Thyroid gland (tissue), 4 donors: ENCODE measurements at places on chromosomes 2 and 18.

GRCh38 chr18:62372156-62372555 lies 47.0 kb downstream of the TNFRSF11A start:
- DNase-seq: no peak

DNA sequence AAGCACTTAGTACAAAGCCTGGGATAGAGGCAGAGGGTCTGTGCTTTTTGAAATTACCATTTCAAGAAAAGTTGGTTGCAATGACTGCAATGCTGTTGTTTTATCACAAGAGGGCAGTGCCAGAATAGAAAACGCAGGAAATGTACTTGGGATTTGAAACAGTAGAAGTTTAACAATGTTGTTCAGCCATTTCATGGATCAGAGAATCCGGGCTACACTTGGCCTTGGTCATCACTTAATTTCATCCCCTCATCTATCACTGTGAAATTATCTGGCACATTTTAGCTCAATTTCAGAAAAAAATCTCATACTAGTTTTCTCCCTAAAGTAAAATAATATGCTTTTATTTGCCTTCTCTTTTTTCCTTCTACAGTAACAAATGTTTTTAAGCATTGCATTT lies 70.8 kb downstream of the RAPGEF4 start:
- no peak for DNase-seq

DNA sequence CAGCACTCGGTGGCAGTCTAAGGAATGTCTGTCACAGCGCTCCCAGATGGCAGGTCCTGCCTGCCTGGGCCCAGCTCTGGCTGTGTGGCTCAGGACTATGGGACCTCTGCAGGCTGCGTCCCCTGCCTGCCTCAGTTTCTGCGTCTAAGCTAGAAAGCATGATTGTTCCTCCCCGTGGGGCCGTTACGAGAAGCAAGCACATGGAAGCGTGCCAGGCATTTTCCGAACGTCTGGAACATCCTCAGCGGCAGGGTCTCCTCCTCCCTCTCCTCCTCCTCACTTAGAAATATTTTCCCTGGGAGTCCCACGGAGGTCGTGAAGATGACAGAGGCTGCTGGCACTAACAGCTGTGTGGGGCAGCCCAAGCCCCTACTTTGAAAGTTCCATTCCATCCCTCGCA lies 43.3 kb downstream of the LRRFIP1 start:
- no peak for DNase-seq

GRCh38 chr2:25029183-25029554 lies 12.7 kb upstream of the EFR3B start:
- DNase-seq: no peak

- no peak for DNase-seq
These were observed 82.8 kb upstream of the CPO start for GRCh38 chr2:206856513-206856912.

DNA sequence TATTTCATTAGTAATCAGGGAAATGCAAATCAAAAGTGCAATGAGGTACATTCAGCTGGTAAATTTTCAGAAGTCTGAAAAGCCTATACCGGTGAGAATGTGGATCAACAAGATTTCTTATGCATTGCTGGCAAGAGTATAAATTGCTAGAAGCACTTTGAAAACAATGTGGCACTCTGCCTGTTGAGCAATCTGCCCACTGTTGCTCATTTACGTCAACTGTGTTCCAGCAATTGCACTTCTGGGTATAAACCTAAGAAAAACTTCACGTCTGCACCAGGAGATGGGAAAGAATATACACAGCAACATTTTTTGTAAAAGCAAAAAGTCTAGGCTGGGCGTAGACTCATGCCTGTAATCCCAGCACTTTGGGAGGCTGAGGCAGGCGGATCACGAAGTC lies 40.8 kb downstream of the MTERF4 start:
- DNase-seq: peak; percentile 74

DNA sequence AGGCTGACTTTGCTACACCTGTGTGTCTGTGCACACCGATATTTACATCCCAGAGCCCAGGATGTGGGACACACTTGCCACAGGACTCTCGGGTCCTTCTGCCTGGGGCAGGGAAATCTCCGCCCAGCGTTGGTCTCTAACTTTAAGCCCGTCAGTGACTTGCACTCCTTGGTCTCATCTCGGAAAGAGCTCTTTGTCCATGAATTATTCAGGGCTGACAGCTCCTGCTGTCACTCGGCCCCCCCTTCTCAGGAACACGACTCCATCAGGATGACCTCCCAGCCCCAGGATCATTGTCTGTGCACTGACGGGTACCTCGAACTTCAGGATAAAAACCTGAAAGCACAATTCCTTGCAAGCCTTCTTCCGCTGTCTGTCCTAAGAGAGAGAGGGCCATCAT lies 26.6 kb downstream of the PLB1 start:
- no peak for DNase-seq

DNA sequence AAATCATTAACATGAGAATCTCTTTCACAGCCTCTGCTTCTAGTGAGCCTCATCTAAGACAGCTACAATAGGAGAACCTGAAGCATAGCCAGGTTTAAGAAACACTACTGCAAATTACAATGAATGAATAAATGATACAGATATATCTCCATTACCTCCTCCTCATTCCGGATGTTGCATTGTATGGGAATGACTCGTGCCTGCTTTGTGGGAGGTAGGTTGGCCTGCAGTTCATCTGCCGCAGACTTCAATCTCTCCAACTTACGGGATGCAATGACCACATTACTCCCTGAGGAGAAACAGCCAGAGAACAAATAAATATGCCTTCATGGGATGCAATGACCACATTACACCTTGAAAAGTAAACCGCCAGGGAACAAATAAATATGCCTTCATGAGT lies 15.4 kb downstream of the PECR start:
- no peak for DNase-seq

GRCh38 chr2:207423886-207424285 lies 105.9 kb upstream of the CREB1 start:
- no peak for DNase-seq

- DNase-seq: no peak
These were observed 50.3 kb downstream of the DSC3 start for GRCh38 chr18:30992231-30992630.

DNA sequence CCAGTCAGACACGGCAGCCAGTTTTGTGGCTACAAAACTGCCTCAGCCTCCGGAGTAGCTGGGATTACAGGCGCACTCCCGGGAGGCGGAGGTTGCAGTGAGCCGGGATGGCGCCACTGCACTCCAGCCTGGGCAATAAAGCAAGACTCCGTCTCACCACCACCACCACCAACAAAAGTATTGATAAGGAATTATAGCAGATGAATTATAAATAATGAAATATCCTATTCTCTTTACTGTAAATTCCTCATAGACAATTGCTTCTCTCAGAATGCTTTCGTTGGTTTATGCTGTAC lies 1.4 kb upstream of the FAM161A start:
- DNase-seq: peak; percentile 37

GRCh38 chr2:40072442-40073232 lies 293.6 kb upstream of the THUMPD2 start:
- no peak for DNase-seq

DNA sequence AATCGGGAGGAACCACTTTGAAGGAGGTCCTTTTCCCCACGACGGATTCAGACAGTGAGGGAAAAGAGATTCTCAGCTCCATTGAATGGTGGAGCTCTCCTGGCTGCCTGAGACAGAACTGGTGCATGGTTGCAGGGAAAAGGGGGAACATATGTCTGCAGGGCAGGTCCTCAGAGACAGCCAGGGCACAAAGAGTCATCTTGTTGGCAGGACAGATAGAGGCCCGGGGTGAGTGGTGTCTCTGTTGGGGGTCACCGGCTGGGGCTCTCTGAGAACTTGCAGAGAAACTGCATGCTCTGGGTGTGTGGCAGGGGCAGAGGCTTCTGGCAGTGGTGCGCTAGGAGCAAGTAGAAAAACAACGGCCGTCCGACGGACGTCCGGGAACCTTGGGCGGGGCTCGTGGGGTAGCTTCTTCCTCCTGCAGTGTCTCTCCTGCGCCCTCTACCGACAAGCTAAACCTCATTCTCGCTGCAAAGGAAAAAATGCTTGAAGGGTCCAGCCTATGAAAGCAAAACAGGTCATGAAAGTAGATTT lies 94.3 kb downstream of the CDCA7 start:
- peak; percentile 72 for DNase-seq

- DNase-seq: peak; percentile 91
These were observed 47.5 kb downstream of the ZFP36L2 start for GRCh38 chr2:43178602-43179542.

- no peak for DNase-seq
These were observed 3.9 kb downstream of the KCNK3 start for GRCh38 chr2:26696351-26696816.

DNA sequence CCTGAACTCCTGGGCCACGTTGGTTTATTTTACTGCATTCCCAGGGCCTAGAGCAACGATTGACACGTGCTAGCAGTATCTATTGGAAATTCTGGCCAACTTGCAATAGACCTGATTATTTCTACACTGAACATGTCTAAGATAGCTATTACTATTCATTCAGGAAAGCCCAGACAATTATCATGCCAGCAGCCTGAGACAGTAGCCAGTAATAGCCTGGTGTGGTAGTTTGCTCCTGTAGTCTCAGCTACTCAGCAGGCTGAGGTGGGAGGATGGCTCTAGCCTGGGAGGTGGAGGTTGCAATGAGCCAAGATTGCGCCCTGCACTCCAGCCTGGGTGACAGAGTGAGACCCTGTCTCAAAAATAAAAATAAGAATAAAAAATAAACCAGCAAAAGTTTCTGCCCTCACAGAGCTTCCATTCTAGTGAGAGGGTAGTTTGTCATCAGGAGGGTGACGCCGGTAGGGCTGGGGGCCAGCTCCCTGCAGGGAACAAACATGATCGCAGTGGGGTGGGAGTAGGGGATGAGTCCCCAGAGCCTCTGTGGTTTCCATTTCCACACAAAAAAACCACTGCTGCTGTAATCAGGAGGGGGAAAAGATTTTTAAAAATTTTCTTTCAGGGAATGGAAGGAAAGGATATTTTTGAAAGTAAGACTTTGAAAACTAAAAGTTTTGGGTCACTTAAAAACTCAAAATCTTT lies 4.3 kb downstream of the CASP8 start:
- DNase-seq: no peak

DNA sequence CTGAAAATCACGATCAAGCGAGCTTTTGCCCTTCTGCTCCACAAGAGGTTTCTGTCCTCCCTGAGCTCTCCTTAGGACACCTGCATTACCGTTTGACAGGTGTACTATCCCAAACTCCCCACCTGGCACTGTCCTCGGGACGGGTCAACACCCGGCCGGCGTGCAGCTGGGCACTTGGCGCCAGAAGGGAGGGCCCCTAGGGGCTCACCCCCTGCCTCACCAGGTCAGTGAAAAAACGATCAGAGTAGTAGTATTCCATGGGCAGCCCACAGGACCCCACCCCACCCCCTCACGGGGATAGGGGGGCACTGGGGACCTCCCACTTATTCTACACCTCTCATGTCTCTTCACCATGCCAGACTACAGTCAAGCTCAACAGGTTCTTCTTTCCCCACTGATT lies 117.6 kb upstream of the ANKRD30BL start:
- no peak for DNase-seq

DNA sequence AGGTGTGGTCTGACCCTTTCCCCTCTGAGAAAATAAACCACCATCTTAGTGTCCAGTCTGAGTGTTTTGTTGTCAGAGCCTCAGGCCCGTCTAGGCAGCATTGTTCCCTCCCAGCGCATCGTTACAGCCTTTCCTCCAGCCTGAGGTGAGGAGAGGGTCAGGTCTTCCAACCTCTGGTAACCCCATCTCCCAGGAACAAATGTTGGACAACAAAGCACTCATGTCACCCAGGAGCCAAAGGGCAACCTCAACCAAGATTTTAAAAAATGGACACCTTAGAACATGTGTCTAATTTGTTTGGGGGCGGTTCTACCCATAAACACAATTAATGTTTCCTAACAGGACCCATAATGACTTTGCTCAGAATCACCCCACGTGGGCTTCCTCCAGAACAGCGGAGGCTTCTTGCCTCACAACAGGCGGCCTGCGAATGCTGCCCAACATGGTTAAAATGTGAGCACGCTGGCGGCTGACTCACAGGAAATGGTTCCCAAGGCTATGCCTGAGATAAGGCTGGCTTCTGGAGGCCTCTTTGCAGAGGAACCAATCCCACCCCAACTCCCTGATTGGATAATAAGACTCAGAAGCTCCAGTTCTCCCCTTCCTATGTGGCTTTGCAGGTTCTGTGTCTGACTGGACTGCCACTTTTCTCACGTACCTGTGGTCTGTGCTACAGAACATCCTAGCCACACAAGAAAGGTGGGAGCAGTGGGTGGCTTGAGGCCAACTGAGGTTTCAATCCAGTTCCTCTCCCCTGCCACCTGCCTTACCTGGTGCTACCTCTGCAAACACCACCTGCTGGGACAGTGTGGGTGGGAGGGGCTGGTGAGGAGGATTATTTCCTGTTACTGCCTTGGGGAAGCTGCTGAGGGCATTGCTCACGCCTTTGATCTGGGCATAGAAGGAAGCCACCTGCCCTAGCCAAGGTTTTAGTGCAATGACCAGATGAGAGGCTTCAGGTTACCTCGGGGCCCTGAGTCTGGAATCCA lies 108.8 kb downstream of the B3GNT2 start:
- DNase-seq: no peak
